ENCODE measurements at places on chromosomes 7 and 10.

DNA sequence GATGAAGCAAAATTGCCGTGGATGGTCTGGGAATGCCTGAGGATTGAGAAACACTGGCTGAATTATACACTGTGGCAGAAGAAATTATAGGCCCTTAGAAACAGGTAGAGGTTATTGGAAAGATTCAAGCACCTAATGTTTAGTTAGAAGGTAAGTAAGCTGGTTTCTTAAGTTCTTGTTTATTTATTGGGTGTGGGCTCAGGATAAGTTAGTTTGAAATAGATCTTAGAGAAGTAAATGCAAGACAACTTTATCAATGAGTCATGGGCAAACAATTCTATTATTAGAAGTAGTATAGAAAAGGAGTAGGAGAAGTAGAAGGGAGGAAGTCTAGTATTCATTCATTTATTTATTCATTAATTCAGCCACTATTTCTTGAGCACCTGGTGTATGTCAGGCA, 96.5 kb downstream of the KAT6B start:
- no peak for DNase-seq

DNA sequence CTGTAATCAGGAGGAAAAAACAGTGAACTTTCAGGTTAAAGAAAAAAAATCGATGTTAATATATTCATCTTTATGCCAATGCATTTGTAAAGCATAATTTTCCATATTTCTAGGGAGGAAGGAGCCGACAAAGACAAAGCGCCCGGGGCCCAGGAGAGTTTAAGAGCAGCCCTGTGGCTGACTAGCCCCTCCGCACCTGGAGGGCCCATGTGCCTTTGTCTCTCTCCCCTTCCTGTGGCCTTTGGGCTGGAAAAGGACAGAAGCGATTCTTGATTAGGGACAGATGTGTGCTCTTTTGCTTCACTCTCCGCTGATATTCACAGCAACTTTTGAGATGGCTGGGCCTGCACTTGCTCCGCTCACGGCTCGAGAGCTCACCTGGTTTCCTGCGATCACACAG, 23.1 kb downstream of the DDC start:
- DNase-seq, result no peak

DNA sequence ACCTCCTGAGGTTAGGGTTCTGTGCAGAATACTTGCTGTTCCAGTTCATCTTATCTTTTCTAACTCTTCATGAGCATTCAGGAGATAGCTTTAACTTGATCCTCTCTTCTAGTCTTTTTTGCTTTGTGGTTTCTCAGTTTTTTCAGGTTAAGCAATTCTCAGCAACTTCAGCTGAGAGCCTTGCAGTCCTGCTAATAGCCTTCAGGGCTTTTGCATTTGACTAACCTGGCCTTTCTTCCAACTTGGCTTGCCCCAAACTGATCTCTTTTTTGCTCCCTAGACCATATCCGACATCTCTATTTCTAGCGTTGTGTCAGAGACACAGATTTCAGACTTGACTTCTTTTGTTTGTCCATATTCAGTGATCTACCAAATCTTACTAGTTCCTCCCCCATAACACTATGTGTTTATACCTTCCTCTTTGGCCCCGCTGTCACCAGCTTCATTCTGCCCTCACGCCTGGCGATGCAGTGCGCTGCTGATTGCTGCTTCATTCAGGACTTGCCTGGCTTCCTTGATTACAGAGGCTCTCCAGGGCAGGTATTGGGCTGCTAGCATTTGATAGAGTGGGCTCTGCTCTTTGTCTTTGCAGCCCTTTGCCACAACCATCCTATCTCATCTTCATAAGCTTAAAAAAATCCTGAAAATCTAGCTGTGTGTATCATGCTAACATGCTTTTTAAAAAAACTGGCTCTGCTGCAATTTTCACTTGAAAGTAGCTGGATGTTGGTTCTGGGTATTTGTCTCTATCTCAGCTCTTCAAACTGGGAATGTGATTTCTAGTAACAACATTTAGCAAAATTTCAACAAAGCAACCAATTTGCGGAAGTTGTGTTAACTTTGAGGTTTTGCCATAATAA, 9.6 kb downstream of the CUL1 start:
- no peak for DNase-seq

DNA sequence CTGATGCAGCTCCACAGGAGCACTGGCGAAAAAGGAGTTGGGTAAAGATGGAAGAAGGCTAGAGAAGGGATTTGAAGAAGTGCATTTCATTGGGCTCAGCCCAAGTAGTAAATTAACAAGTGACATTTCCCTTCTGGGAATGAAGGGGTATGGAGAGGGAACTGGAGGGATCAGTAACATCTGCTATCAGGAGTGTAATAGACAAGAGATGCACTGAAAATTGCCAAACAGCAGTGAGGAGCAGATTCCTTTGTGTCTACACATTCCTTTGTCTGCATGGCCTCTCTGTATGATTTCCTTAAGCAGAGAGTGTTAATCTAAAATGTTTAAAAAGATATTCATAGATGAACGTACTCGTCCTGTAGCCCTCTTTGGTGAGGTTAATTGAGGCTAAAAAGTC, 148.2 kb upstream of the FERD3L start:
- DNase-seq, result no peak

GRCh38 chr10:1179346-1180070, 123.3 kb downstream of the WDR37 start:
- DNase-seq, result no peak

- no peak for DNase-seq
These were observed 147.3 kb downstream of the ZMYND11 start for GRCh38 chr10:282294-283139.

DNA sequence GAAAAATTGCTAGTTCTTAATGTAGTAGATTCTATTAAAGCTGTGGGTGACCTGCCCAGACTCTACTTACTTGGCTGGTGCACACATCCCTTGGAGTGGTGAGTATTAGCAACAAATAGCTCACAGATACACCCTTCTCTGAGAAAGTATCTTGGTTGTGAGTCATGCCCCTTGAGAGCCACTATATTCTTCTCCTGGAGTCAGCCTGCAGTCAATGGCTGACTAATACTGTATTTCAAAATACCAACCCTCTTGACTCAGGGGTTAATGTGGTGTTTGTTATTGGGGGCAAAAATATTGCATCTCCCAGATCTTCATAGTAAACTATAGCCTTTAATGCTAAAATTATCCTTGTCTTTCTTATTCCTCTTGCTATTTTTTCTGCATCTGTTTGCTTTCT, 354.9 kb downstream of the BMPER start:
- DNase-seq, result no peak

DNA sequence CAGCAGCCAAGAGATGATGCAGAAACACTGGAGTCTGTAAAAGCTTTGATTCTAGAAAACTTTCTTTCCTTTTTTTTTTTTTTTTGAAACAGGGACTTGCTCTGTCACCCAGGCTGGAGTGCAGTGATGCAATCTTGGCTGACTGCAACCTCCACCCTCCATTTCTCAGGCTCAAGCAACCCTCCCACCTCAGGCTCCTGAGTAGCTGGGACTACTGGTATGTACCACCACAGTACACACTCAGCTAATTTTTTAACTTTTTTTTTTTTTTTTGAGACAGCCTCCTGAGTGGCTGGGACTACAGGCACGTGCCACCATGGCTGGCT, 17.0 kb upstream of the BAG3 start:
- DNase-seq, result no peak

DNA sequence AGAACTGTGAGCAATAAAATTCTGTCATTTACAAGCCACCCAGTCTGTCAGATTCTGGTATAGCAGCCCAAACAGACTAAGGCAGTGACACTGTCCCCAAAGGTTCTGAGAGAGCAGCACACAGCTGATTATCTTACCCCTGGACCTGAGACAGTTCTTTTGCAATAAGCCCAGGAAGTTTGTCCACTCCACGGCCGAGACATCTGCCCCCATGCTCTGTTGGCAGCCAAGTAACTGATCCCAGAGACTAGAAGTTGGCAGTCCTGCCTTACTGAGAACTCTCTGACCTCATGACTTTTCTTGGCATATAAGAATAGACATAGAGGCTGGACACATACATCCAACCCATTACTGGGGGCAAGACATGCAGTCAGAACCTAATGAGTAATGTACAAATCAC, 243.0 kb upstream of the GRB10 start:
- no peak for DNase-seq

- no peak for DNase-seq
These were observed 74.5 kb downstream of the LANCL2 start for GRCh38 chr7:55439627-55440026.

- no peak for DNase-seq
These were observed 267.1 kb upstream of the FZD8 start for GRCh38 chr10:35909121-35909720.

- DNase-seq, result no peak
These were observed 65.4 kb downstream of the SP8 start for GRCh38 chr7:20721086-20721810.

DNA sequence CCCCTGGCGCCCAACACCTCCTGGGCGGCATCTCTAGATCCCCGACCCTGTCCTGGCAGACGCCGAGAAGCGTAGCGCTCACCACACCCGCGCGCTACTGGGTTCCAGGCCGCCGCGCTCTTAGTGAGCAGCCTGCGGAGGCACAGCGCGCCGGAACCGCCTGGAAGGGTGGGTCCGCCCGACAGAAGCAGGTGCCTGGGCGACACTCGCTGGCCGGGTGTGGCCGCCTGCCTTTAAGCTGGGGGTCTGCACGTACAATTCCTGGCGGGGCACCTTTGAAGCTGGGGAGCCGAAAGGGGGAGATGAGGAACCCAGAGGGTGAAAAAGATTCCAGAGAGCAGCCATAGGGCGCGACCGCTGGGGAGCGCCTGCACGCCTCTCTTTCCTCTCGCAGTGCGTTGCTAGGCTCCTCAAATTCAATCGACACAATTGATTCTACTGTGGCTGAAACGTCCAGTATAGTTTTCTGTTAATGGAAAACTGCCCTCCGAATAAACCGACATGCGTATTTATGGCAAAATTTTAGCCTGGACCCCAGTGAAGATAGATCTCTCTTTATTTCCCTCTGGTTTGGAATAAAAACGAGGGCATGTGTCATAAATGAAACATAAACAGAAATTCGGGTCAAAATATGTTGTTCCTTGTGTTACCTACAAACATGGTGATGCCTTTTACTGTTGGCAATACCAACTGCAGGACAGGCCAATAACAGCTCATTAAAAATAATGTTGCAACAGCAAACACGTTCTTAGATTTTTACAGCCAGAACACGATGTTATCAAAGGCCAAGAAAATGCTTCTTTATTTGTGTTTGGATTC, 4.6 kb downstream of the HMX3 start:
- no peak for DNase-seq

DNA sequence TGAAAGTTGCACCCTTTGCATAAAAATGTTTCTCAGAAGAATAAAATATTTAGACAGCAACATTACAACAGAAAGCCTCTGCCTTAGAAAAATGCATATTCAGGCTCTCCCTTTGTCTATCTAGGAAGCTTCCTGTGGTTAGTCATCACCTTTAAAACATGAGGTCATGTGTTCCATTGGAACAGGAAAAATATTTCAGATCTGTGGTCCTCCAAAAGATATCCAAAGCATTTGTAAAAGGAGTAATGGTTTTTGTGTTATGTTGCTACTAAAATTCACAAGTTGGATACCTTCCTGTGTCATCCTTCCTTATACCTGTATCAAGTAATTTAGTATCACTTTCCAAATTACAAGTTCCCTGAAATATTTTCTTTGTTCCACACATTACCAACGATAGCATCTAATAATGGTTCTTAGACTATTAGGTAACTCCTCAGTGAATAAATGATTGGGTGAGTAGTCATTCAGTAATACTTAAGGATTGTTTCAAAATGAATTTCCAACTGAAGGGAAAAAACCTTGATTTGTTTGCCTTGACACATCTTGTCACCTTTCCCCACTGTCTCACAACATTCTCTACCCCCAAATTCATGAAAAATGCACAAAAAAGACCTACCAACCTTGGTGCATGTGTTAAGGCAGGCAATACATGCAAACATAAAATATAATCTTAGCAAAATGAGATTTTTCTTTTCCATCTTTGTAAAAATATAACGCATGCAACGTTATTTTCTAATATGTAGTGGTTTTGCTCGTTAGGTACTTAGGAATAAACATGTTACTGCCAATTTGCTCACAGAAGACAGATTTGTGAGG, 19.7 kb upstream of the RHOBTB1 start:
- no peak for DNase-seq

DNA sequence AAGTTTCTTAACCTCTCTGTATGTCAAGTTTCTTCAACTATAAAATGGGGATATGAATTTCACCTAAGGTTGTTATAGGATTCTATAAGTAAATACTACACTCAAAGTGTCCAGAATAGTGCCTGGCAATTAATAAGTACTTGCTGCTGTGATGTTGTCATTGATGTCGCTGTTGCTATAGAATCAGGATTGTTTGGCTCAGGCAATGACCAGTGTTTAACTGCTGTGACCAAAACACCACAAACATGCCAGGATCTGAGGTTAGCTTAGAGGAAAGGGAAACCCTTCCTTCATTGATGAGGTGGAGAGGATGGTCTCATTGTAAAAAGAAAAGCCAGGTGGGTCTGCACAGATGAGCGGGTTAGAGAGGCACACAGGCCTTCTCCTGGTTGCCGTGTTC, 223.1 kb upstream of the INHBA start:
- no peak for DNase-seq

GRCh38 chr7:50745835-50746234, 36.9 kb downstream of the GRB10 start:
- no peak for DNase-seq

GRCh38 chr7:112202816-112203215, 3.4 kb downstream of the DOCK4 start:
- no peak for DNase-seq

- no peak for DNase-seq
These were observed 331.0 kb downstream of the PRPF18 start for GRCh38 chr10:13917791-13918190.

Data from frontal cortex (tissue), 4 donors.